ENCODE measurements at places on chromosomes 16 and 17.

DNA sequence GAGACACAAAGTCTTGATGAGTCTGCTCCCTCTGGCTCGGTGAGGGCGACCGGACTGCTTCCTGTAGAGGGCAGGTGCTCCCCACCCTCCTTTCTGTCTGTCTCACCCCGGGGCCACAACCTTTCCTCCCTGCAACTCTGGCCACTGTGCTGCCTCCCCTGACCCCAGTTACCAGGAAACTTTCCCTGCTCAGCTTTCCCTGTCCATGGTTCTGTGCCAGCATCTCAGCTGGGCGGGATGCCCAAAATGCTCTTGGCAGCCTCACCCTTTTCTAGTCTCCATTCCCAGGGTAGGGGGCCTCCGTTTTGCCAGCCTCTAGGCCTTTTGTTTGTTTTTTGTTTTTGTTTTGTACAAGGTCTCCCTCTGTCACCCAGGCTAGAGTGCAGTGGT is 1.4 kb downstream of the PLD2 start:
- DNase-seq = no peak

GRCh38 chr17:61423967-61424649 is 24.5 kb downstream of the TBX2 start:
- DNase-seq = no peak

GRCh38 chr16:85438981-85439685 is 174.0 kb upstream of the GSE1 start:
- DNase-seq = no peak

DNA sequence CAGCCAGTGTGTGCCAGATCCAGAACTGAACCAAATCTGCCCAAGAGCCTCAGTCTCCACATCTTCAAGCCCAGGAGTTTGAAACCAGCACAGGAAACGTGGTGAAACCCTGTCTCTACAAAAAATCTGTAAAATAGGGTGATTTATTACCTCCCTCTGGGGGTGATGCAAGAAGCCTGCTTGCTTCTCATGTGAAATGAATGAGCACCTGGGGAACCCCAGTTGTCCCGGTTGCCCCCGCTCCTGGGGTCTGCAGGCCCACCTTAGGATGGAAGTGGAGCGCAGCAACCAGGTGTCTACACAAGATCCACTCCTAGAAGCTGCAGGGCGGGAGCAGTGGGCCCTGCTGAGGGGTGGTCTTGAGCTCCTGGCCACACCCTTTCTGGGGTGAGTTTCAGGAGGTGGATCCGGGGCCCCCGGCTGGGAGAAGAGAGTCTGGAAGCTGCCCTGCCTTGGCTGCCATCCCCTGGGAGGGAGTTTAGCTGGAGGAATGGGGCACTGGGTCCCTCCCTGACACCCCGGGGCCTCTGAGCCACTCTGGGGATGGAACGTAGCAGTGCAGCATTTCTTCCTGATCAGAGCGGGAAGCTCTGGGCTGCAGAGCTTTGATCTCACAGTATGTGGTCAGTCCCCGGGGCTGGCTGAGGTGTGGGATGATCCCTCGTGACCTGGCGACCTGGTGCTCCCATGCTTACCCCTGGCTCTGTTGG is 117.8 kb downstream of the RAB11FIP4 start:
- peak; percentile 38 for DNase-seq

- DNase-seq = no peak
These were observed 23.7 kb upstream of the DRG2 start for GRCh38 chr17:18064053-18064452.

- peak; percentile 82 for DNase-seq
These were observed 11.1 kb downstream of the LPO start for GRCh38 chr17:58249270-58250133.

DNA sequence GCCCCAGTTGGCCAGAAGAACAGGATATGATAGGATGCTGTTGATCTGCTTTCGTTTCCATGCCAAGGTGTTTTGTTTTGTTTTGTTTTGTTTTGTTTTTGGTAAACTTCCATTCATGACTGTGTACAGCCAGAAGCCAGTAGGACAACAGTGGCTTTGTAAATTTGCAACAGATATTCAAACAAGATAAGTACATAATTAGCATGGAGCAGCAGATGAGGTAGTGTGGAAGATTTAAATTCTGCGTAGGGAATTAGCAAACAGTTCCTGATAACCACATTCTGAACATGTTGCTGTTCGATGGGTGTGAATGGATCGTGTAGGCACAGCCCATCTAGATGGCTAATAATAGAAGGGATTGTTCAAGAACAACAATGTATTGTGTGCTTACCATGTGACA is 1080.1 kb upstream of the RBFOX1 start:
- no peak for DNase-seq

- DNase-seq = no peak
These were observed 41.7 kb downstream of the ZZEF1 start for GRCh38 chr17:4100883-4101756.

- no peak for DNase-seq
These were observed 624.3 kb upstream of the SOX9 start for GRCh38 chr17:71496552-71496951.

- no peak for DNase-seq
These were observed 24.0 kb downstream of the TAT start for GRCh38 chr16:71552698-71553503.

GRCh38 chr16:30054959-30055553 is 10.5 kb upstream of the ALDOA start:
- peak; percentile 73 for DNase-seq

- peak; percentile 27 for DNase-seq
These were observed 8.4 kb upstream of the CLDN9 start for GRCh38 chr16:3004319-3004718.

GRCh38 chr16:80788027-80788426 is 16.4 kb downstream of the CDYL2 start:
- DNase-seq = no peak

DNA sequence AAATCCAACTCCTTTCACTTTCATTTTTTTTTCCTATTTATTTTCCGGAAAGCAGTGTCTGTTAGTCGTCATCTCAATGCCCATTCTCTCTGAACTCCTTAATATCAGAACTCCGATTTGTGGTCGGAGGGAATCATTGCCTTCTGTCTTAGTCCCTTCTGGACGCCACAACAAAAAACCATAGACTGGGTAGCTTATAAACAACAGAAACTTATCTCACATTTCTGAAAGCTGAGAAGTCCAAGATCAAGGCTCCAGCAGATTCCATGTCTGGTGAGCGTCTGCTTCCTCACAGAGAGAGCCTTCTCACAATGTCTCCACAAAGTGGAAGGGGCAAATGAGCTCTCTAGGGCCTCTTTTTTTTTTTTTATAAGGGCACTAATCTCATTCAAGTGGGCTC is 296.6 kb upstream of the CDH11 start:
- DNase-seq = no peak

- no peak for DNase-seq
These were observed 55.6 kb downstream of the MMD start for GRCh38 chr17:55366020-55366481.

DNA sequence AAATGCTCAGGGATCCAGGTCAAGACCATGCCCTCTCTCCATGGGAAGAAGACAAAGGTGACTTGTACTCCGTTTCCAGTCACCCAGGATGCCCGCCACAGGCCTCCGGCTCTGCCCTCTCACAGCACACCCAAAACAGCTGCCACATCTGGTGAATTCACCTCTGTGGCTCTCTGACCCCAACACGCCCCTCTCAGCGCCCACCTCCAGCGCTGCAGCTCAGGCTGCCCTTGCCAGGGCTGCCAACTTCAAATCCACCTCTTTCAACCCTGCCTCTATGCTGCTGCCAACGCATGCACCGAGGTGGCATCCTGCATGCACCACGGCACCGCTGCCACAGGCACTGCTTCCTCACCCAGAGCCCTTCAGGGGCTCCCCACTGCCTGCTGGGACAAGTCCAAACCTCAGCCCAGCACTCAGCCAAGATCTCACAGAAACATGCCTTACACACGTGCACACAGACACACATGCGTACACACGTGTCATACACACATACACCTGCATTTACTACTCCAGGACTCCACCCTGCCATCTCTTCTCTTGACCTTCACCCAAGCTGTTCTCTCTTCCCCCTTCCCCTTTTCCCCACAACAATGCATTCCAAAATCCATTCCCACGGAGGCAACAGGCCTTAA is 7.5 kb downstream of the HID1 start:
- no peak for DNase-seq

DNA sequence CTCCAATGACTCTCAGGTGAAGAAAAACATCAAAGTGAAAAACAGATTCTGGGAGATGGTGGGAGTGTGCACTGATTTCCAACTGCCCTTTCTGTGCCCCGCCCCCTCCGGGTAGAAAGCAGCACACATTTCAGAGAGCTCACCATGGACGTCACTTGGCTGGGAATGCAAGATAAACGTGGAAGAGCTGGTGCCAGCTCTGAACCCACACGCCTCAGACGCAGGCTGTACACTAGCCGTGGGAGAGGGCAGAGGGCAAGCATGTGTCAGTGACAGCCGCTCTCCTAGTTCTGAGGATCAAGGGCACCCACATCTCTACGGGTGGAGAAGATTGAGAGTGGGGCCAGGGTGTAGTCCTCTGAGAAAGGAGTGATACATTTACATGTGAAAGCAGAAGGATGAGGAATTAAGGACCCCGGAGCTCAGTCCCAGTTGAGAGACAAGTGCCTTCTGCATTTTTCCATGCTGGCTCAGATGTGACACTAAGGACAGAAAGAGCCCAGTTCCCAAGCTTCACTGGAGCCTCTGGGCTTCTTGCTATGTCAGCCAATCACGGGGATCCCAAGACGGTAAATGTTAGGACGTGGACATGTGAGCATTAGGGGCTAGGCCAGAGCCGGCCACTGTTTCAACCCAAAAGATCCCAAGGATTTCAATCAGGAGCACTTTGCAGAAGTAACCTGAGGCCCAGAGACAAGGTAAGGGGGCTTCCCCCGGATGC is 101.3 kb downstream of the ZFHX3 start:
- no peak for DNase-seq

DNA sequence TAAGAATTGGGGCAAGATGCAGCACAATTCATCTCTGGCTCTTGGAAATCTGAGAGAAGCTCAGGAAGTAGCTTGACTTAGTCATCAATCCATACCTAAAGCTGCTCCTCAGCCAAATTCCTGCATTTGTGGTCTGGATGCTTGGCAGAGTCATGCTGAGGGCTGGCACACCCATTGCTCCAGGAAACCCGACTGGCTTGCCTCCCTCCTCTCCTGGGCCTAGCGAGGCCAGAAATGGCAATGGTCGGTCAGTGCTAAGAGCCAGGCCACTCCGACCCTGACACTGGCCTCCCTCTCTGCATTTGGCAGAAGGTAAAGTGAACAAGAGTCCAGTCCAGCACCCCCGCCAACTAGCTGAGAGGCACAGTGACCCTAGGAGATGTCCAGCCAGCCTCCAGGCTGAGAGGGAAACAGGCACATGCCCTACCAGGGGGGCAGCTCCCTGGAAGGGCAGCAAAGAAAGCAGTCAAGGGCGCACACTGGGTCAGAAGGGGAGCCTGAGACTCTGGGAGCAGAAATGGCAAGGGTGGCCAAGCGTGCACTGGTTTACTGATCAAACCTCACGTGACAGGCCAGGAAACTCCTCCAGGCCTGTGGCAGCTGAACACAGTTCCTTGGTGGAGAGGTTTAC is 10.0 kb downstream of the POLDIP2 start:
- no peak for DNase-seq

DNA sequence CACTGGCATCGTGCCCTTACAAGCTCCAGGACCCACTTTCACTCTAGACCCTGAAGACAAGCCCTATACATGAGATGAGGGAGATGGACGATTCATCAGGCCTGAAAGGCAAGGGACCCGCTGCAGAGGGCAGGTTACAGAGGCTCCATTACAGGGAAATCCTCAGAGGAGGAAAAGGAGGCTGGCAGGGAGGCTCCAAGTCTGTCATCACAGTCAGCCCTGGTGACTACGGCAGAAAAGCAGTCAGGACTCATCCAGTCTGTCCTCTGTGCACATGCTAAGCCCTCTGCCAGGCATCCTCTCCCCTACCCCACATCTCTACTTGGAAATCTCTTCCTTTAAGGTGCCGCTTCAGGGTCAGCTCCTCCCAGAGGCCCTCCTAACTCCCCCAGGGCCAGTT is 197.7 kb upstream of the CDH5 start:
- no peak for DNase-seq

- no peak for DNase-seq
These were observed 14.9 kb upstream of the RNF213 start for GRCh38 chr17:80245566-80246265.
